ENCODE measurements at places on chromosomes 11 and 22.

DNA sequence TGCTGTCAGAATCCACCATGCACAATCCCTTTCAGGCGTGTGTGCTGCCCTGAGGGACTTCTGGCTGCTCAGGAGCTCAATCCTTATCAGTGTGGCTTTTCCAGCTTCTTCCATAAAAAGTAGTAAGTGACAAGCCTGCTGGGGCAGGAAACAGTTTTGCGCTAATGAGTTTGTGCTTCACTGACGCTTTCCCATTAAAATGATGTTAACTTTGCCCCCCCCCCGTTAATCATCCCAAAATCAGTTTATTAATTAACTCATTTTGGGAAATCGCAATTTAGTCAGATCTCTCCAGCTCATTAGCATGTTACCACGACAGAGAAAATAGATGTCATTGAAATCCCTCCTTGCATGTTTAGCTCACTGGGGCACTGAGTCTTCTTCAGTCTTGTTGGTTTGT is 186.5 kb upstream of the TENM4 start:
- no peak for DNase-seq

- no peak for DNase-seq
Measured at GRCh38 chr22:19429950-19430889, 1.3 kb downstream of the HIRA start.

DNA sequence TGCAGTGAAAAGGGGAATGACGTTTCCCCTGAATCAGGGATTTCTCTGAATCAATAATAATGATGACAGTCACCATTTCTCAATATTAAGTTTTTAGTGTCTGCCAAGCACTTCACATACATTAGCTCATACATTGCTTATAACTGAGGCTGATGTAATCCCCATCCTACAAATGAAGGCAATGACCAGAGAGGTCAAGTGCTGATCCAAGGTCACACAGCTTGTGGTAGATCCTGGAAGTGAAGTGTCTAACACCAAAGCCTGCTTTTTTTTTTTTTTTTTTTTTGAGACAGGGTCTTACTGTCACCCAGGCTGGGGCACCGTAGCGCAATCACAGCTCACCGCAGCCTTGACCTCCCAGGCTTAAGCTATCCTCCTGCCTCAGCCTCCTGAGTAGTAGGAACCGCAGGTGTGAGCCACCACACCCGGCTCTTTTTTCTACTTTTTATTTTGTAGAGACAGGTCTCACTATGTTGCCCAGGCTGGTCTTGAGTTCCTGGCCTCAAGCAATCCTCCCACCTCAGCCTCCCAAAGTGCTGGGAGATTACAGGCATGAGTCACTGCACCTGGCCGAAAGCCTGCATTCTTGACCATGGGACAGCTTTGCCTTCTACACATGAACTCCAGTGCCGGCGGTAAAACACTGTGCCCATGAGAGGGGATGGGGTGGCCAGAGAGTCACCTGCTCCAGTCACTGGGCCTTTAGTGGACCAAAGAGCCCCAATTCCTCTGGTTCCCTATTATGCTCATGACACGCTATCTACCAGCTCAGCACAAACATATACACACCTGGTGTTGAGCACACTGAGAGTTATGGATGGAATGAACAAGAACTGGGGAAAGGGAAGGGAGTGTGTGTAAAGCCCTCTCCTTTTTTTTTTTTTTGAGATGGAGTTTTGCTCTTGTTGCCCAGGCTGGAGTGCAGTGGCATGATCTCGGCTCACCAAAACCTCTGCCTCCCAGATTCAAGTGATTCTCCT is 17.4 kb downstream of the ARHGAP1 start:
- no peak for DNase-seq

DNA sequence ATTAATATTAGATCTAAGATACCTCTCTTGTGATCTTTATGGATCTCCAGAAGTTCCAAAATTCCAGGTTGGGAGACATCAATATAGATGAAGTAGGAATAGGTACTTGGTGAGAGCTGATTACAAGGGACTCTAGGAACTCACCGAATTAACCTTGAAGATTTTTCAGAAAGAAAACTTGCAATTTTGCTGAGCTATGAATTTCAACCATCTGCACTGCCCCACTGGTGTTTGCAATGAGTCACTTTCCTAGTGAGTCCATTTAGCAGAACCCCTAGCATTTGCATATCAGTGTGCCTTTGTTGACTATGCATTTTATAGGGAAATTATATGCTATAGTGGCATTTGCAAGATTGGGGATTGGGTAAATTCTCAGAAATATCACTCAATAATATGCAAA is 122.0 kb downstream of the CTNND1 start:
- DNase-seq, result no peak

DNA sequence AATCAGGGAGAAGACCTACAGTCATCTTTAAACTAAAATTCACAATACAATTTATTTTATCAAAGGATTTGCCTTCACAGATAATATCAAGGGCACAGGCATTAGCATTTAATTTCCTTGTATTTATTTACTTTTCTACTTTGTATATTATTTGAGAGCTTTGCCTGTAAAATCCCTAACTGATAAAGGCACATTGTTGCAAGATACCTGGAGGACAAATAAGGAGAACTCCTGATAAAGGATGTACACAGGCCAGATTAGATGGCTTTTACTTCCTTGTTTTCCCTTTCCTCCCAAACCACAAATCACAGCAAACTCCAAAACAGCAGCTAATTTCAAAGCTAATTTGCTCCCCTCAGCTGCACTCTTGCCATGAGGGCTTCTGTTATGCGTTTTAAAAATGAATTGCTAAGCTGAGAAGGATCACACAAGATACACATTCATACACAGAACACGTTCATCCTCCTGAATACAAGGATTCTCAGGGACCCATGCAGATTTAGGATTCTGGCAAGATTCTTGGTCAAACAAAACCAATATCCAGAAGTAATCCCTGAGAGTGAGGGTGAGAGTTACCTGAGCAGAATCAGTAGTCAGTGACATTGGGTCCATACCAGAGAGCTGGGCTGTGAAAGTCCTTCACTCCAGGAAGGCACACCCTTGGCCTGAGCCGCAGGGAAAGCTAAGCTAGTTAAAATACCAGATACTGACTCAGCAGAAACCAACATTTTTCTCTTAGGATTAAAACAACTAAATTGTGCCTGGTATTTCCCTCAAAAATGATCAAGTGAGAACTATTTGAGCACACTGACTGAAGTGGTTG is 100.3 kb upstream of the CLPB start:
- DNase-seq, result no peak

GRCh38 chr11:8233691-8234424 is 29.8 kb downstream of the LMO1 start:
- no peak for DNase-seq

DNA sequence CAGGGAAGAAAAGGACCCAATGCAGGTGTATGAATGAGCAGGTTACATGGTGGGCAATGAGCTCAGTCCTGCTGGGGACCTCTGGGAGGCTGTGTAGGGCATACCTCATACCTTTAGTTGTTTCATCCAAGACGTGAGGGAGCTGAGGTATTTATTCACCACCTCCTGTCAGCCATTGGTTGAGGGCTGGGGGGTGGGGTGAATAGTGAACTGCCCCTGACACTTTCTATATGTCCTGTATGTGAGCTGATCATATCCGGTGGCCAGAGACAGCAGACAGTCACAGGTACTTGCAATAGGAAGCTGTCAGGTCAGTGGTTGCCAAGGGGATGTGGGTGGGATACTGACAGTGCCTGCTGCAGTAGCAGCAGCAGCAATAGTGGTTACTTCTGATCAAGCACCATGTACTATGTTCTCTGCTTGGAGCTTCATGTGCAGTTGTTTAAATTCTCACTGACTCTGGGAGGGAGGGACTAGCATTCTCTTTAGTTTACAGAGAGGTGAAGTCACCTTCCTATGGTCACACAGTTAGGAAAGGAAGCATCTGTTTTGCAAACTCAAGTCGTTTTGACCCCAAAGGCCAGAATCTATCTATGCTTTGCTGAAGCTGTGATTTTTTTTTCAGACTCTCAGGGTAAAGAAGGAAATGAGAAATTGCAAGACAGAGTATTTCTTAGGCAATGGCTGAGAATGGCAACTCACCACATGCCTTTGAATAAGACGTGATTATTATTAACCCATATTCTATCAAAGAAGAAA is 54.0 kb downstream of the MIAT start:
- no peak for DNase-seq

DNA sequence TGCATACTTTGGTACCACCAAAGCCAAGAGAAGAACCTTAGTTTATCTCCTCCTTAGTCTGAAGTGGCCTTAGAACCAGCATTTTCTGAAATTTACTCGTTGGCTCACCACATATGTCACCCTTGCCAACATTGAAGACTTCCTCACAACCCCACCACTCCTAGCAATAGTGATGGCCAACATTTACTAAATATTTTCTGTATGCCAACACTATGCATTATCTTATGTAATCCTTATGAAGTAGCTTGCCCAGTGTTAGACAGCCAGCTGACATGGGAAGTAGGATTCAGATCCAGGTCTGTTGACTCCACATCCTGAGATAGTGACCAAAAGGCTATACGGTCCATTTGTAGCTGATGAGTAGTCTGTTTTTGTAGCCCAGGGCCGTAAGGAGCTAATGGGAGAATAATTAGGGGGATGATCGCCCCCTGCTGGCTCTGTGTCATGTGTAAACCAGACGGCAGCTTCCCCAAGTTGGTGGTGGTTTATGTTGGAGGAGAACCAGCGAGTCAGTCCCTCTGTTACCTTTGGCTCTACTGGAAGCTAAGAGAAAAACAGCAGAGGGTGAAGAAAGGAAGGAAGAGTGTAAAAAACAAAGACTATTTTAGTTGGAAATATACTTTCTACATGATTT is 120.5 kb upstream of the RASSF10 start:
- DNase-seq, result peak; percentile 50

DNA sequence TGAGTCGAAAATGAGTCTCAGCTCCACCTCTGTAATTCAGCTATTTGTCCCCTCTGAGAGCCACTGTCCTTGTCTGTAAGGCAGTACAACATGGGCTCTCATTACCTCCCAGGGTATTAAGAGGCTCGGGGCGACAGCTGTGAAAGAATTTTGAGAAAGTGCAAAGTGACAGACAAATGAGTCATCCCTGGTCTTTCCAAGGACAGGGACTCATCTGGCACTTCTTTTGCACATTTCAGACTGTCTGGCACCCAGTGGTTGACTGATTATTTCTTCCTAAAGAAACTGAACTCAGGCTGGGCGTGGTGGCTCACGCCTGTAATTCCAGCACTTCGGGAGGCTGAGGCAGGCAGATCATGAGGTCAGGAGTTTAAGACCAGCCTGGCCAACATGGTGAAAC is 62.1 kb upstream of the ARFGAP3 start:
- no peak for DNase-seq
